ENCODE measurements at places on chromosomes 5 and 9.

DNA sequence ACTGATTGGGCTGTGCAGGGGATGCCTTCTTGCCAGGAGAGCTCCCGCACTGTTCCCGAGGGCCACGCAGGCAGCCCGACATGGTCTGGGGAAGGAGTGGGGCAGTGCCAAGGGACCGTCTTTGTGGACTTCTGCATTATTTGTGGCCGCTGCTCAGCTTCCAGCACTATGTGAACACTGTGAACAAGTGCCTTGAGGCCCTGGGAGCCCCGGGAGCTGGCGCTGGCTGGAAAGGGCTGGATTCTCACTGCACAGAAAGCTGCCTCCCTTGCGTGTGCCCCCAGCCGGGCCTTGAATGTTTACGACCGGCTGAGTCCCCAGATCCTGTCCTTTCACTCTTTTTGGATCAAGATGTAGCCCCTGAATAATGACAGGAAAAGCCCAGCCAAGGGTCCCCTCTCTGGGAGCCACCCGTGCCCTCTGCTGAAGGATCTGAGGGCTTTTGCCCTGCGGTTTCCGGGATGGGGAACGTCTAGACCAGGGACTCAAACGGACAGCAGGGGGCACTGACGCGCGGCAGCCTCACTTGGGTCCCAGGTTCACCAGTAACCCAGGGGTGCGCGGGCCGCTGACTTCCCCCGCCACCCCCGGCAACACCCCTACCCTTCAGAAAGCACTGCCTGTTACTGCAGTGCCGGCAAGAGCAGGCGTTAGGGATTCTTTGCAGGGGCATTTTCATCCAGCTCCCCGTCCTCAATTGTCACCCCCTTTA is 98.9 kb upstream of the FCN2 start:
- DNase-seq = no peak

DNA sequence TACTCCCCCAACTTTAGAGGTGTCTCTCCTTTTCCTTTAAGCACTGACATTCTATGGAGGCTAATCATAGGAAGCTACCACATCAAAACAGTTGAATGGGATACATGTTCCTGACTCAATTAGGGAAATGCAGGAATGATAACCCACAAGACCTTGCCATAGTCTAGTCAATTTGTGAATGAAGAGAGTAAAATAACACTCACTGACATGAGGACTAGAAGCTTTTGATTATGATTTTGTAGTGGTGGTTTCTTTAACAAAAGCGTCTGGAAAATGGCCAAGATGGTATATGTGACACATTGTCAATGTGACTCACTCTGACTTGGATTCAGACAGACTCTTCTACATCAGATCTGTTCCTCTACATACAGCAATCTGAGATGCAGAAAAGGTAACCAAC is 13.7 kb upstream of the PRELID2 start:
- DNase-seq = no peak

- no peak for DNase-seq
Observed at GRCh38 chr5:148972974-148973374, 89.9 kb downstream of the SH3TC2 start.

GRCh38 chr9:77194423-77194822 is 17.1 kb downstream of the VPS13A start:
- no peak for DNase-seq

DNA sequence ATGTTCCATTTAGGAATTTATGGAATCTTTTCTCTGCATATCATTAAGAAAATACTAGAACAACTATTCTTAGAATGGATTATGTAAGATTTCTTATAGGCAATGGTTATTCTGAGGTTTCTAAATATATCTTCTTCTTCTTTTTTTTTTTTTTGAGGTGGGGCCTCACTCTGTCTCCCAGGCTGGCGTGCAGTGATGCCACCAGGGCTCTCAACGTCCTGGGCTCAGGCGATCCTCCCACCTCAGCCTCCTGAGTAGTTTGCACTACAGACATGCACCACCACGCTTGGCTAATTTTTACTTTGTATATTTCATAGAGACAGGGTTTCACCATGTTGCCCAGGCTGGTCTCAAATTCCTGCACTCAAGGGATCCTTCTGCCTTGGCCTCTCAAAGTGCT is 137.2 kb downstream of the SREK1 start:
- DNase-seq = no peak
